Hindlimb muscle (tissue), 1 donor: ENCODE measurements at places on chromosomes 6 and 20.

- peak; percentile 48 for DNase-seq
Observed at GRCh38 chr6:159151266-159151855, 17.8 kb upstream of the FNDC1 start.

DNA sequence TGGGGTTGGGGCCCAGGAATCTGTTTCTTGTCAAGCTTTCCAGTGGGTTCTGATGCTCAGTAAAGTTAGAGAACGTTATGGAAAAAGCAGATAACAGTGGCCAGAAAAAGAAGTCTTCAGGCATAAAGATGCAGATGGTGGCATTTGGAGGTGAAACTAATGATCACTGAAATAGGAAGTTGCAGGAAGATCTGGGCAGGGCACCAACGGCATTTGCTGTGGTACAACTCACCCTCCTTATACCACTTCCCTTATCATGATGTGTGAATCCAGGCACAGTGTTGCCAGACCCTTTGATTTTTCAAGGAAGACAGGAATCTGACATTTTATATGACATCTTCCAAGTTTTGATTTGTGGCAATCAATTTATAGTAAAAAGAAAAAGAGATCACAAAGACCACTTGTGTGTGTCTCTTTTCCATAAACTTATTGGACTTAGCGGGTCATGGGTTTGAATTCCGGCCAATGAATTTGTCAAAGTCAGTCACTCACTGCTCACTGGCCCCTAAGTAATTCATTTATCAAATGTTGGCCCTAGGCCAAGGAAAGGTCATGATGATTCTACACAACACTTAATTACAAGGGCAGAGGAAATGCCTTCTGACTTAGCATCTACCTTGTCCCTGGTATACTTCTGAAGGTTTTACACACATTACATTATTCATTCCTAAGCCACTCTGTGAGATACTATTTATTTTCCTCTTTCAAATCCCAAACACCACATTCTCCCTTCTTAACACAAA, 37.6 kb downstream of the LAMP5 start:
- DNase-seq = no peak

DNA sequence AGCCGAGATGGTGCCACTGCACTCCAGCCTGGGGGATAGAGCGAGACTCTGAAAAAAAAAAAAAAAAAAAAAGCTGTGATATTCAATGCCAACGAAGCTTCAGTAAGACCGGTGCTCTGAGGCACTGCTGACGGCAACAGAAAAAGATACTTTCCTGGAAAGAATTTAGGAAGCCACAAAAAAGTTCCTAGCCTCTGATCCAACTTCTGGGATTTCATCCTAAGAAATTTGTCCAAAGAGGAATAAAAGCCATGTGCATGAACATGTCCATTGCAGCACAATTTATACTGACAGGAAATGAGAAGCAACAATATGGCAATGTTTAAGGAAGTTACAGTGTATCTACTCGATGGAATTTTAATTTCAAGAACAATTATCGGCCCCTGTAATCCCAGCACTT, 24.5 kb upstream of the CARMIL1 start:
- DNase-seq = no peak

- DNase-seq = peak; percentile 2
Observed at GRCh38 chr6:9646342-9647070, 768.4 kb downstream of the TFAP2A start.

DNA sequence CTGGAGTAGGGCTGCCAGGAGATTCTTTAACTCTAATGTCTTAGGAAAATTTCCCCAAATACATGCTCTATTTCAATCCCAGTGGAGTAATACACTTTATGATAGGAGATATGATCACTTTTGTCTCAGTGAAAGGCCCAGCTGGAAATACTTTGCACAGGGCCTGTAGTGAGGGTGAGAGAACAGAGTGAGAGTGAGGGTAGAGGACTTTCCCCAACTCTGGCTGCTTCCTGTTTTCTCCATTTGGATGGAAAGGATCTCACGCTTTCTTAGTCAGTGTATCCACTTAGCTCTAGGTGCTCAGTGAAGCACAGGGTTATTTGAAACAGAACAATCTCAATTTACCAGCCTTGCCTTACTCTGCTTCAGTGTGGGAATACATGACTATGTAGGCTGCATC, 36.6 kb downstream of the FAM229B start:
- no peak for DNase-seq

GRCh38 chr6:161292145-161292544, 18.3 kb upstream of the AGPAT4 start:
- DNase-seq = no peak

- no peak for DNase-seq
Observed at GRCh38 chr6:35154262-35154661, 13.1 kb upstream of the TCP11 start.

DNA sequence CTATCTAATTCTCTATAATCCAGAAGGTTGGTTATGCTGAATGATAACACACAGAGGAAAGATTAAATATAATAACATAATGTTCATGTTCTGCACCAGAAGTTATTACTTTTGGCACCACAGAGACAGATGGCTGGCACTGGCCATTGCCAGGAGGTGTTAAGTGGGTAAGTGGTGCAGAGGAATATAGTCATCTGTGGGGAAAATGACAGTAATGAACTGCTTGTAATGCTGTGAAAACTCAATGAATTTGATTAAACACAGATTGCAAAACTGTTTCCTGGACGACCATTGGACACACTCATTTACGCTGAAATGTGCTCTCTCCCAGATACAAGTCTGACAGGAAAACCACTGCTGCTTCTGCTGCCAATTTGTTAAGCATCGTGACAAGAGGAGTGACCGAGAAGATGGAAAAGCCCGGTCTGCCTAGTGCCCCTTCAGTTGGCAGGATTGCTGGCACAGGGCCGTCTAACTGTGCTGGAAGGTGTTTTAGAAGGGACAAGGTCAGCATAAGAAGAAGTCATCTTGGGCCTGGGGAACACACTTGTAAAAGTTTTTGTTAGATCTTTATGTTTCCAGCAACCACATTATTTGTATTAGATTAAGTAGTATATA, 567.4 kb downstream of the CBLN4 start:
- no peak for DNase-seq

GRCh38 chr6:145954985-145955384, 9.2 kb downstream of the SHPRH start:
- no peak for DNase-seq

GRCh38 chr6:41704028-41704427, 31.4 kb downstream of the TFEB start:
- DNase-seq = no peak

DNA sequence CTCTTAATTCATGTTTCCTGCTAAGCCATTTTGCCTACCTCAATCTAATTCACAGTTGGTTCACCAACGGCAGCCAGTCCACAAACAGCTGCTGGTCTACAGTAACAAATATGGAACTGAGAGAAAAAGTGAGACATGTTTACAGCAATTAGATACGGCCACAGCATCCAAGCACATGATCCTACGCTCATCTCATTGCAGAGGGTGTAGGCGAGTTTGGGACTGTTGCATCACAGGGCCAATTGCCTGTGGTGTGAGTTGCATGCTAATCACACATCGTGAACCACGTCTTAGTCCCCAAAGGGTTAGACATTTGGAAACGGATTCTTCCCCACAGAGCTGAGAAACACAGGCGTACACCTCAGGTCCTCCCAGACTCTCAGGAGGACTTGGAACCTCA, 166.9 kb downstream of the EYA2 start:
- no peak for DNase-seq

GRCh38 chr20:44979090-44979621, 12.8 kb downstream of the STK4 start:
- DNase-seq = peak; percentile 19

GRCh38 chr6:722608-723007, 29.7 kb upstream of the EXOC2 start:
- no peak for DNase-seq

GRCh38 chr6:149851461-149852110, 12.6 kb downstream of the LRP11 start:
- DNase-seq = no peak

DNA sequence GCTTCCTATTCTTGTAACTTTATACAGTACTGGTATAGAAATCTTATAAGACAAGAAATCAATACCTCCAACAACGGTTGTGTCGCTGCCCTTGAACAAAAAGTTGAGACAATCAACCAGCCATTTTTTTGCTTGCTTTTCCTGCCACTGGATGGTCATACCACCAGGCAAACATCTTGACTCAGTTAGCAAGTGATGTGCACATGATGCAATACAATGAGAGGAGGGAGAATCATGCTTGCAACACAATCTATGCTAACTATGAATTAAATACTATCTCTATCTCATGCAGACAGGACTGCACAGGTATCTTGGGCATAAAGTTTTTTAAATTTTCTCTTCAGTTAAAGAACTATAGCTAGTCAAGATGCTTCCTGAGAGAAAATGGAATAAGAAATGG, 877.7 kb upstream of the CITED2 start:
- no peak for DNase-seq

GRCh38 chr6:83378621-83379388, 52.0 kb downstream of the ME1 start:
- no peak for DNase-seq

GRCh38 chr6:9455864-9456658, 958.8 kb downstream of the TFAP2A start:
- no peak for DNase-seq

- no peak for DNase-seq
Observed at GRCh38 chr20:39523405-39523804, 561.3 kb downstream of the DHX35 start.

DNA sequence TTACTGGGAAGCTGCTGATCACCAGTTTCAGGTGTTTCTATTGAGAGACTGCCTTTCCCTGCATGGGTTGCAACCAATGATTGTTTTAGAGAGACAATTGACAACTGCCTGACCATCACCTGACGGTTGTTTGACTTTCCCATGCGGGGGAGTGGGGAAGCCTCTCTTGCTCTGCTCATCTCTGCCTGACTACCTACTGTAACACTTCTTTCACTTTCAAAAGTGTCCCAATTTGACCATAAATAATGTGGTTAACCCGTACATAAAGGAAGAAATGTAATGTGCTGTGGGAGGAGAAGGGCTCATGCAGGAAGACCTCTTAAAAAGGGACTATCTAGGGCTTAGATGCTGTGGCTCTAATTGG, 122.1 kb upstream of the PHACTR1 start:
- no peak for DNase-seq

DNA sequence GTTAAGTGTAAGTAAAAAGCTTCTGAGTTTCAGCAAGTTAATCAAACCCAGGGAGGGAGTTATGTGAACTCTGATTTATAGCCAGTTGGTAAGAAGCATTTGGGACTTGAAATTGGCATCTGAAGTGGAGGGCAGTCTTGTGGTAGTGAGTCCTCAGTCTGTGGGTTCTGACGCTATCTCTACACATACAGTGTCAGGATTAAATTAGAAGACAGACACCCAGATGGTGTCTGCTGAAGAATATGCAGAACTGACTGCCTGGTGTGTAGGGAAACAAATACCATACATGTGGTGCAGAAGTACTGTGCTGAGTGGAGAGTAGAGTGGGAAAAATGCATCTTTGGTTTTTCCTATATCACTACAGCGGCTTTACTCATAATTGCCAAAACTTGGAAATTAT, 43.5 kb upstream of the PLN start:
- no peak for DNase-seq

DNA sequence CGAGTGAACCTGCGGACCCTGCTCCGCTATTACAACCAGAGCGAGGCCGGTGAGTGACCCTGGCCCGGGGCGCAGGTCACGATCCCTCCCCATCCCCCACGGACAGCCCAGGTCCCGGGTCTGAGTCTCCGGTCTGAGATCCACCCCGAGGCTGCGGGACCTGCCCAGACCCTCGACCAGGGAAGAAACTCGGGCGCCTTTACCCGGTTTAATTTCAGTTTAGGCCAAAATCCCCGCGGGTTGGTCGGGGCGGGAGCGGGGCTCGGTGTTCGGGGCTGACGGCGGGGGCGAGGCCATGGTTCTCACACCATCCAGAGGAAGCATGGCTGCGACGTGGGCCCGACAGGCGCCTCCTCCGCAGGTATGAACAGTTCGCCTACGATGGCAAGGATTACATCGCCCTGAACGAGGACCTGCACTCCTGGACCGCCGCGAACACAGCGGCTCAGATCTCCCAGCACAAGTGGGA, 46.9 kb upstream of the TRIM26 start:
- DNase-seq = peak; percentile 7

DNA sequence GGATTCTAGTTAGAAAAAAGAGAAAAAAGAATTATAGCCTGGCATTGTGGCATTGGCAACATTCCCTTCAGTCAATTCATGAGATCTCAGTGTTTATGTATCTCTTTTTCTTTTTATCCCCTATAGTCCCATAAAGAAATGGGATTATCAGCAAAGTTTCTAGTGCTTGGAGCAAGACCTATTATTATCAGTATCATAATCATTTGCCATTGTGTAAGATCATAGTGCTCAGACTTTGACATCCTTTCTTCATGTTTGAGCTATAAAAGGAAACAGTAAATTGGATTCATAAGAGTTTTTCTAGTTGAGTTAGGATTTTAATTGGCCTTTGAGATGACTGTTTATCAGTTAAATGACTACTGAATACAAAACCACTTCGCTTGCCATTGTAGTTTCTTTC, 295.6 kb downstream of the GRIK2 start:
- no peak for DNase-seq

- no peak for DNase-seq
Observed at GRCh38 chr6:49563006-49563886, 12.8 kb downstream of the C6orf141 start.

DNA sequence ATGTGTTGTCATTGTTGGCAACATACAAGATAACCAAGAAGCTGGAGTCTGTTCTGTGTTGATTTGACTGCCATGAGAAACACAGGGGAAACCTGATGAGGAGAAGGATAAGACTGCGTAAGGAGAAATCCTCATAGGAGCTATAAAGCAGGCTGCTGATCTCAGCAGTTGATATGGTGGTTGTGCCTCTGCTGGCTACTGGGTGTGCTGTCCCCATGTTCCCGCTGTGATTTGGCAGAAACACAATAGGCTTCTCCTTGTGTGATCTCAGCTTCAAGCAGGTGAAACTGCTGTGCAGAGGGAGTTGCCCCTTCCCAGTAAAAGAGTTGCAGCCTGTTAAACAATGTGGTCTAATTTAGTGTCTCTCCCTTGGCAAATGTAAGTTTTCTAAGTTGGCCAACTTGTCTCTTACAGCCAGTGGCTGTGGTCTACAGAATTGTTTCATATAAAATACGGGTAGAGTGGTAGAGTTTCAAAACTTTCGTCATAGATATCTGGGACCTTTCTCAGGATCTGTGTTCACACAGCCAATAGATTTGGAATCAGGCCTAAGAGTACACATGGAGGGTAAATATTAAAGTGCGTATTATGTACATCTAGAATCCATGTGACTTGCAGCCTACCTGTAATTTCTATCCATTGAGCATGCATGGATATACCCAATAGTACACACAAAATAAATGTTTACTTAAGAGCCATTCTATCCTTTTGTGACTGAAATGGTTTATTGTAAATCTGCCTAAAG, 78.4 kb downstream of the RNF144B start:
- DNase-seq = no peak

- DNase-seq = peak; percentile 53
Observed at GRCh38 chr6:42405021-42405420, 46.7 kb downstream of the TRERF1 start.

GRCh38 chr6:139334806-139335446, 39.5 kb downstream of the CITED2 start:
- DNase-seq = peak; percentile 58
